Activated CD4-positive, alpha-beta T cell treated with anti-CD3 and anti-CD28 coated beads, Interleukin-2, amount 50 U/mL, for 1 hour (primary cell): ENCODE measurements at places on chromosomes 6 and 20.

GRCh38 chr20:56595746-56596475 is 33.2 kb upstream of the TFAP2C start:
- DNase-seq: no peak

GRCh38 chr6:32883789-32884188 is 29.8 kb downstream of the PSMB9 start:
- no peak for DNase-seq

DNA sequence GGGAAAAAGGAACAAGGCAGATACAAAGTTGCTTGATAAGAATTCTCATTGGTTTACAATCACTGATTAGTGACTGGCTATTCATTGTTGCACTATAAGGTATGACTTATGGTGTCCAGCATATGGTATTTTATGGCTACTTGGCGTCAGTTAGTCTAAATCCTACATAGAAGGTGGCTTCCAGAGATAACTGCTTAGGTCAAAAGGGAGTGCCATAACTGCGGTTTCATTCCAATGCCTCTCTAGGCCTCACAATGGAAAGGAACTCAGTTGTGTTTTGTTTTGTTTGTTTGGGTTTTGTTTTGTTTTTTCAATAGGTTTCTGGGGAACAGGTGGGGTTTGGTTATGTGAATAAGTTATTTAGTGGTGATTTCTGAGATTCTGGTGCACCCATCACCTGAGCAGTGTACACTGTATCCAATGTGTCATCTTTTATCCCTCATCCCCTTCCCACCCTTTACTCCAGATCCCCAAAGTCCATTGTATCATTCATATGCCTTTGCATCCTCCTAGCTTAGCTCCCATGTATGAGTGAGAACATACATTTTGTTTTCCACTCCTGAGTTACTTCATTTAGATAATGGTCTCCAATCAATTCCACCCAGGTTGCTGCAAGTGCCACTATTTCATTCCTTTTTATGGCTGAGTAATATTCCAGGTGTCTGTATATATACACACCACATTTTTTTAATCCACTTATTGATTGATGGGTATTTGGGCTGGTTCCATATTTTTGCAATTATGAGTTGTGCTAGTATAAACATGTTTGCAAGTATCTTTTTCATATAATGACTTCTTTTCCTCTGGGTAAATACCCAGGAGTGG is 7.0 kb downstream of the GOPC start:
- no peak for DNase-seq

- no peak for DNase-seq
Observed at GRCh38 chr6:55886185-55886836, 10.9 kb upstream of the BMP5 start.

- no peak for DNase-seq
Observed at GRCh38 chr6:35776364-35777215, at the start of gene CLPSL2. CLPSL2 (plus strand) TSS chr6:35776598; CDS start chr6:35776619, 21 bp downstream.

- peak; percentile 73 for DNase-seq
Observed at GRCh38 chr6:149934249-149935156, 7.3 kb upstream of the ULBP2 start.

DNA sequence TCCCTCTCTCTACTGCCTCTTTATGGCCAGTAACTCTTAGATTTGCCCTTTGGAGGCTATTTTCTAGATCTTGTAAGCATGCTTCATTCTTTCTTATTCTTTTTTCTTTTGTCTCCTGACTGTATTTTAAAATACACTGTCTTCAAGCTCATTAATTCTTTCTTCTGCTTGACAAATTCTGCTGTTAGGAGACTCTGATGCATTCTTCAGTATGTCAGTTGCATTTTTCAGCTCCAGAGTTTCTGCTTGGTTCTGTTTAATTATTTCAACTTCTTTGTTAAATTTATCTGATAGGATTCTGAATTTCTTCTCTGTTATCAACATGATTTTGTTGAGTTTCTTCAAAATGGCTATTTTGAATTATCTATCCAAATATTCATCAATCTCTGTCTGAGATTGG is 25.0 kb upstream of the SDCBP2 start:
- no peak for DNase-seq

DNA sequence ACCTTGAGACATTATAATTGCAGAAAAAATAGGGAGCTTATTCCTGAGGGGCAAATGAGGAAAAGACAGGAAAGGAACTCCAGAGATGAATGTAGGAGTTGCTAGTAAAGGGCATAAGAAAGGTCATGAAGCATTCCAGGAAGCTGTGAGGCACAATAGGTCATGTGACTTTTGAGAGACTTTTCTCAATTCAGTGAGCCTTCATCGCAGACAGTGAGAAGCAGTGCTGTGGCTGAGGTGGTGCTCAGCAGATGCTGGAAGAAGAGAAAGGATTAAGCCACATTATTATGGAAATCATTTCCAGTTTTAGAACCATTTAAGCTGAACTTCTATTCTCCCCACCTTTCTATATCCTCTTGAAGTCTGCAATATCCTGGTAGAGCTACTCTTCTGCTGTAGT is 4.1 kb downstream of the SPTLC3 start:
- DNase-seq: no peak

- no peak for DNase-seq
Observed at GRCh38 chr6:166075186-166075585, 92.5 kb downstream of the TBXT start.

DNA sequence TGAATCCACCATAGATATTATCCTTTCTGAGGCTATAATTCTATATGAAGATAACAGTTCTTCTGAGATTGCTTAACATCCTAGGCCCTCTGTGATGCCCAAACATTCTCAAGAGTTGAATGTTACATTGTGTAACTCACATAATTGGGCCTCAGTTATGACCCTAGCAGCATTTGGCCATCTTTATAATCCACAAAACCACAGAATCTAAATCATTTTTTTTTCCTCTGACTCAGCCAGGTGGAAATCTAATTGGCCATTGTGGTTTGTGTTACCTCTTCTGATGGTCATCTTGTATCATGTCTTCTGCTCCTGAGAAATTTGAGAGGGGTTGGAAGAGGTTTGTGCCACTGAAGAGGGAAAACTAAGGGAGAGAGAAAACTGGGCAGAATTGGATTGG is 99.5 kb downstream of the LINC00237 start:
- no peak for DNase-seq

DNA sequence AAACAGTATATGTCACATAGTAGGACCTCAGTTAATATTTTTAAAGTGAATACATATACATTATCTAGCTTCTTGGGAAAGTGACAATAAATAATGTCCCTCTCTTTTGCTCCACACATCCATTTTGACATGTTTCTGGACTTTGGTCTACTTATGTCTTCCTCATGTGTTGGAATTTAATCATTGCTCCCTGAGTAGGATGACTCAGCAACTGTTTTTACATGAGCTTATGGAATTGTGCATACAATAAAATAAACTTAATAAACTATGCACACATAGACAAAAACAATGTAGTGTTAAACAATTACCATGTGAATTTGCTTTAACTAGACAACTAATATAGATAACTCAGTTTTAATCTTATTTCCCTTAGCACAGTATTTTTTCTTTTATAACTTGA is 503.8 kb downstream of the TFAP2B start:
- no peak for DNase-seq

DNA sequence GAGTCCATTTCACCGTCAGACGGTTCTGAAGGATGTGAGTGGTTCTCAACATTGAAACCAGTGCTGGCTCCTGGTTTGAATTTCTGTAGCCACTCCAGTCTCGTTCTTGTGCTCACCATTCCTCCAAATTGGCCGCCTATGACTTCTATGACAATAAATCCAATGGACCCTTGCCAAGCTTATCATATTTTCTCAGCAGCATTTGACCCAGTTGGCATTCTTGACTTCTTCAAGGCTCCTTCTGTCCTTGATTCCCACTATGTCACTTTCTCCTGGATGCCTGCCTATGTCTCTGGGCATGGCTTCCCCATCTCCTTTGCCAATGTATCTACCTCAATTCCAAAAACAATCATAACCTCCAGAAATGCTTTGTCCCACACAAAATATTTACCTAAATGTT is 756.0 kb upstream of the NRSN1 start:
- DNase-seq: no peak

DNA sequence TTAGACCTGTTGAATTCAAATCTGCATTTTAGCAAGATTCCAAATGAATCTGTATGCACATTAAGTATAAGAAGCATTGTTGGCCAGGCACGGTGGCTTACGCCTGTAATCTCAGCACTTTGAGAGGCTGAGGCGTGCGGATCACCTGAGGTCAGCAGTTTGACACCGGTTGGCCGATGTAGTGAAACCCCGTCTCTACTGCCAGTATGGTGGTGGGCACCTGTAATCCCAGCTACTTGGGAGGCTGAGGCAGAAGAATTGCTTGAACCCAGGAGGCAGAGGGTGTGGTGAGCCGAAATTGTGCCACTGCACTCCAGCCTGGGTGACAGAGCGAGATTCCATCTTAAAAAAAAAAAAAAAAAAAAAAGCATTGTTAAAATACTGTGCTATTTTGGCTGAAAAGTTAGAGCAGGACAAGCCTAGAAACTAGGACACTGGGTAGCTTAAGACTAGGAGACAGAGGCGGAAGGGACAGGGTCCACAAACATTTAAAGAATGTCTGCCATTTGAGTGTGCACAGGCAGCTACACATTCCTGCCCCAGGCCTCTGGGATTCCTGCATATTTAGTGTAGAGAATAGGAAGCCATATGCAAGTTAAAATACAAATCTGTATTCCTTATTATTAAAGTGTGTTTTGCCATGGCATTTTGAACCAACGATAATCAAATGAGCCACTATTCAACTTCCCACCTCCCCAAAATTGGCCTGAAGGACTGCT is 45.1 kb upstream of the EEF1A1 start:
- no peak for DNase-seq

DNA sequence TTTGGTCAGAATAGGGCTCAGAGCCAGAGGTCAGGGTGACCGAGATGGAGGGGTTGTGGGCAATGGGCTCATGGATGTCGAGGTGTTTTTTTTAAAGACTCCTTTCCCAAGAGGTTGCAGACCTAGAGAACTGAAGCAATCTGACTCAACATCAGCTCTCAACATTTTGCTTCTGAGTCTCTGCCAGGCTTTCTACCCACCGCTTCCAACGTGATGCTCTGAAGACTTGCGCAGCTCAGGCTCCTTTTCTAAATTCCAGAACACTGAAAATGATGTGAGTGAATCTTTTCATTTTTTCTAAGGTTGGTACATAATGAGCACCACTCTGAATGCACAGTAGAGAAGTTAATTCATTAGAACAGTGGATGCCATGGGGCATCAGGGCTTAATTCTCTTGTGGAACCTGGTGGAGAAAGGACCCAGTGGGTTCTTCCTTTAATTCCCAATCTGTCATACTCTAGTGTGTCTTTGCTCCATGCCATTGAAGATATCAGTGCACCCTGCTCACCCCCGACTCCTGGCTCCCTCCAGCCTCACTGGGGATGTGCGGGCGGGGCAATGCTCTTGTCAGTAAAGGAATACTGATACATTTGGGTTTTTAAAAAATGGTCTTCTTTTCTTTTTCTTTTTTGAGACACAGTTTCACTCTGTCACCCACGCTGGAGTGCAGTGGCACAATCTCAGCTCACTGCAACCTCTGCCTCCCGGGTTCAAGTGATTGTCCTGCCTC is 17.0 kb upstream of the KIF13A start:
- DNase-seq: no peak

GRCh38 chr20:1820138-1821079 is 74.8 kb upstream of the SIRPA start:
- no peak for DNase-seq

GRCh38 chr6:142954844-142955243 is 9.9 kb upstream of the HIVEP2 start:
- DNase-seq: no peak

DNA sequence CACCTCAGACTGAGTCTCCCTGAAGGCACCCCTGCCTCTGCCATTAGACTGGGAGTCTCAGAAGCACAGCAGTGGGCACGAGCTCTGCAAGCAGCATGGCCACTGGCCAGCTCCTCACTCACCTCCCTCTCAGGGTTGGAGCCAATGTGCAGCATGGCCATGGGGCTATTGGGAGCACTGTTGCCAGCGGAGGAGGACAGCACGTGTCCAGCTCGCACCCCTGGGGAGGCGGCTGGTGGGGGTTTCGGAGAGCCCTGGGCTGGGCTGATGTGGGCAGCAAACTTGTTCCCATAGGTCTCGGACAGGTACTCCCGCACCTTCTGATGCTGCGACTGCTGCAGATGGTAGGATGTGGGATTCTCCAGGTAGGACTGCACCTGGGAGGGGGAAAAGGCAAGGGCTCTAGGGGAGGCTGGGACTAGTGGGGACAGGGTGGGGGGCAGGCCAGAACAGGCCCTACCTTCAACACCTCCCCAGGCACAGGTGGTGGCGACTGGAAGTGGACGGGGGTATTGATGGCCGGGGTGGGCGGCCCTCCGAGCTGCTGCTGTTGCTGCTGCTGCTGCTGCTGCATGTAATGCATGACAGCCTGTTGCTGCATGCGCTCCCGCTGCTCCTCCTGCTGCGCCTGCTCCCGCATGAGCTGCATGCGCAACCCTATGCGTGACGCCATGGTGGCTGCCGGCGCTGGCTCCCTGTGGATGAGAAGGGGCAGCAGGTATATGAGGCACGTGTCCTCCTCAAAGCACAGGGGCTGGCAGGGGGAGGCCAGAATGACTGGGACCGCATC is 44.7 kb downstream of the TFEB start:
- no peak for DNase-seq

DNA sequence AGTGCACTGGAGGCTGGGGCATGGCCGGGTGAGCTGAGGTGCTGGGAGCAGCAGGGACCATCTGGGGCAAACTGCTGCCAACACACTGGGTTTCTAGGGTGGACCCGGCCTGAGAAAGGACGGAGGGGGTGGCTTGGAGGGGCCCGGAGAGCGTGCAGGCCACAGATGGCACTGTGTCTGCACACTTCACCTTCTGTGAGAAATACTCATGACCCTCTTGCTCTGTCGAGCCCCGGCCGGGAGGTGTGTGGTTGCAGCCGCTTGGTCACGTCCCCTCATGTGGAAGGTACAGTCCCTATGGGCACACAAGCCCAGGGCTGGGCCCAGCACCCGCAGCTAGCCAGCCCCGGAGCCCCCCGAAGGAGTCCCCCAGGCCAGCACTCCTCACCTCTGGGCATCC is 59.7 kb downstream of the RBM38 start:
- DNase-seq: no peak

DNA sequence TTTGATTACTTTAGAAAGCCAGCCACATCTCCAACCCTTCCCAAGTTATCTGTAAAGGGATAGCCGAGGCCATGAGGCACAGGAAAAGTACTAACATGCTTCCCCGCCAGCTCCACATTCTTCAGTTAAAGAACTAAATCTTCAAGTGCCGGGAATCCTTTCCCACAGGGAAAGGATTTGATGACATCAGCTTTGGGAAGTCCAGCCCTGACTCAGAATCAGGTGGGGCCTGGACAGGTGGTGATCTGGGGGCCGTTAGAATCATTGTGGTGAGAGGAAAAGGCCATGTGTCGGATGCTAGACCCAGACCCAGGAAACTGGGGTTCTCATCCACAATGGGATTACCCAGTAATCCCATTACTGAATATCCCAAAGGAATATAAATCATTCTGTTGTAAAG is 580.0 kb downstream of the QKI start:
- DNase-seq: no peak
